ENCODE measurements at places on chromosomes 1 and 21. TPM values are rescaled to one million over a fixed set of nuclear protein-coding genes. Genes with fewer than 3 reads are reported as not detected.

GRCh38 chr1:226512076-226512728 lies 36.4 kb upstream of the STUM start:
- DNase-seq: no peak

The LMOD1 gene
- polyA plus RNA-seq: 4.1 TPM

The WNT9A gene
- polyA plus RNA-seq: 1.6 TPM

GRCh38 chr1:77347646-77348045 lies 65.8 kb downstream of the AK5 start:
- no peak for DNase-seq

The KCNH1 gene
- polyA plus RNA-seq: 0.28 TPM

DNA sequence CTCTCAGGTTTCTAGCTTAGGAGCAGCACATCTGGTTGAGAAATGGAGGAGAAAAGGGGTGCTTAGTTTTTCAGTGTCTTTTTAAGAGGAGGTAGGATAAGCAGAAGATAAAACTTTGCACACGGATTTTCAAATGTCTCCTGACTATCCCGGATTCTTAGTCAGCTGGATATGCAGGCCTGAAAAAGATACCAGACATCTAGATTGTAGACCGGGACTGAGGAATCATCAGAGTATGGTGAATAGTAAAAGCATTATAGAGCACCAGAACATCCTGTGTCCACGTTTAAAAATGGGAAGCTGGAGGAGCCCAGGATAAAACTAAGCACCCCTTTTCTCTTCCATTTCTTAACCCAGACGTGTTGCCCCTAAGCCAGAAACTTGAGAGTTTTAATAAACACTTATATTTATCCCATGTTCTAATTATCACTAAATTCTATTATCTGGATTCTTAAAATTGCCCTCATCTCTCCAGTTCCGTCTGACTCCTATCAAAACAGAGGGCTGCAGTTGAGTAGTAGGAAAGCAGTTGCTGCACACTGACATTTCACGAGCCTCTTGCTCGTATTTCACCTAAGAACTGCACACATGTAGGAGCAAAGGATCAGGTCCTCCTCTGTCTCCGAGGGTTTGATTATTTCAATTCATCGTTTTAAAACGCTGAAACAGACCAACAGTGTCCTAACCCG lies 609 bp downstream of the PIGK start:
- DNase-seq: peak; percentile 19

- DNase-seq: no peak
Observed at GRCh38 chr1:17514776-17515175, 24.7 kb upstream of the ARHGEF10L start.
